Cerebellar cortex (tissue), 1 donor: ENCODE measurements at places on chromosomes 12 and 14.

DNA sequence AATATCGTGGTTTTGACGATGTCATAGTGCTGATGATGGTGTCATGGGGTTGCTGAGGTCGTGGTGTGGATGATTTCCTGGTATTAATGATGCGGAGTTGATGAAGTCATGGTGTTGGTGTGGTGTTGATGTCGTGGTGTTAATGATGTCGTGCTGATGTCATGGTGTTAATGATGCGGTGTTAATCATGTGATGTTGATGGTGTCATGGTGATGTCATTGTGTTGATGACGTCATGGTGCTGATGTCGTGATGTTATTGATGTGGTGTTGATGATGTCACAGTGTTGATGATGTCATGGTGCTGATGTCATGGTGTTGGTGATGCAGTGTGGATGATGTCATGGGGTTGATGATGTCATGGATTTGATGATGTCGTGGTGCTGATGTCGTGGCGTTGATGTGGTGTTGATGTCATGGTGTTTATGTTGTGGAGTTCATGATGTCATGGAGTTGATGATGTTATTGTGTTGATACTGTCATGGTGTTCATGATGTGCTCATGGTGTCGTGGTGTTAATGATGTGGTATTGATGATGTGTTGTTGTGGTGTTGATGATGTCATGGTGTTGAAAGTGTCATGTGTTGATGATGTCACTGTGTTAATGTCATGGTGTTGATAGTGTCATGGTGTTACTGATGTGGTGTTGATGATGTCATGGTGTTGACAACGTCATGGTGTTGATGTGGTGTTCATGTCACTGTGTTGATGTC lies 48.5 kb upstream of the RIMBP2 start:
- peak; percentile 10 for DNase-seq

GRCh38 chr12:47021298-47021697 lies 58.1 kb upstream of the PCED1B start:
- peak; percentile 66 for DNase-seq

- DNase-seq: no peak
Observed at GRCh38 chr14:32738206-32738871, 200.3 kb upstream of the NPAS3 start.

DNA sequence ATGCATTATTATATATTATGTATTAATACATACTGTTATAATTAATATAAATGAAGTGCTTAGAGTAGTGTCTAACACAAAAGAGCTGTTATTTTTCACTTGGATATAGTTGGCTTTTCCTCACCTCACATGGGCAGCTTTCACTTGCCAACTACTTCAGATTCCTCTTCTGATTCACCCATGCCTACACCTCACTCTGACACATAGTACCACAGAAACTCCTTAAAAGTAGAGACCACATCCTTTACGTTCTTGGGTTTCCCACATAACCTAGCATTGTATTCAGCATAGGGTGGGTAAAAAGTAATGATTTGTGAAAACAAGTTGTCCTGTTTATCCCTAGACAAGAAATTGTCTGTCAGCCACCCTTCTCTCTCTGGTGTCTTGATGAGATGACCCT lies 61.0 kb downstream of the DIO2 start:
- DNase-seq: no peak

DNA sequence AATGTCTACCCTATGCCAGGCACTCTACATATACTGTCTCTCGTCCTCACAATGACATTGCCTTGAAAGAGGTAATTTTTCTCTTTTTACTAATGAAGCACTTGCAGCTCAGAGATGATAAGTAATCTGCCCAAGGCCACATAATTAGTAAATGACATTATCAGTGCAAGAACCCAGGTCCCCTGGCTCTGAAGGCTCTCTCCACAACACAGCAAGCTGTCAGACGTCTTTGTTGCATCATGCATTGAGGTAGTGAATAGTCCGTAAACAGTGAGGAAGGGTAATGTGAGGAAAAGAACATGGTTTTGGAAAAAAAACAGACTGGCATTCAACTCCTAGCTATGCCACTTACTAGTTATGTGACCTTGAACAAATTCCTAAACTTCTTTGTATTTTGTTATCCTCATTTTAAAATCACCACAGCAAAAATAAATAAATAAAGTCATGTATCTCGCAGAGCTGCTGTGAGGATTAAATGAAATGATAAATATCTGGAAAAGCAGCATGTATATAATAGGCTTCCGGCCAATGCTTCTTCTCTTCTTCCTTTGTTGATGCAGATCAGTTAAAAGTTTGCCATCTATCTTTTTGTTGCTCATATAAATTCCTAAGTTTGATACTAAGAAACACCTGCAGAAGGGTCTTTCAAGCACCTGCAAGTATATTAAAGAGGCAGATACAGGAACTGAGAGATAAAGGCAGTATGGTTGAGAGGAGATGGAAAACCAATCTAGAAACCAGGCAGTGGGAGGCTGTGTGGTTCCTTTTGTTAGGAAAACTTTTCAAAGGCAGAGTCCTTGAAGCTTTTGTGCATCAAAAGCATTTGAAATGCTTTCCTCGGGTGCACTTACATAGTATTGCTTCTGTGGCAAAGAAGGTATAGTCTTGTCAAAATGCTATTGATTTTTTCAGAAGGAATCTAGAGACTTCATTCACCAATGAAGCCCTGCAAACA lies 82.8 kb downstream of the BTG1 start:
- no peak for DNase-seq
